ENCODE measurements at places on chromosomes 11 and 22.

GRCh38 chr11:77068457-77069335 lies 1.9 kb downstream of the CAPN5 start:
- DNase-seq: no peak

DNA sequence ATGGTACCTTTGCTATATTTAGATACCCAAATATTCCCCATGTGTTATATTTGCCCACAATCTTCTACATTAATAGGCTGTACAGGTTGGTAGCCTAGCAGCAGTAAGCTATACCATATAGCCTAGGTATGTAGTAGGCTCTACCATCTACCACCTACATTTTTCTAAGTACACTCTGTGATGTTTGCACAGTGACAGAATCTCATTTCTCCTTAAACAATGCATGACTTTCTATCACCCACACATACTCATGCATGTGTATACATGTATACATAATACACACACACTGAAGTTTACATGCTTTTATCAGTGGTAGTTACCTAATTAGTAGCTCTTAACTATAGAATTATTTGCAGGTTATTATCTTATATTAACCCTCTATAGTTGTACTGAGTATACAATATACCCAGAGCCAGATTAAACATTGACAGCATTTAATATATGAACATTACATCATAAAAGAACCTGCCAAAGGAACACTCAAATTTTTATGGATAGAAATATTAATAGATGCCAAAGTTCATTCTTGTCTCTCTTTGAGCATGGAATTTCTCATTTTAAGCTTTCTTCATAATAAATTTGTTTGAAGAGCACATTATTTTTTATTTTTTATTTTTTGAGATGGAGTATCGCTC lies 51.4 kb downstream of the ELP4 start:
- DNase-seq: no peak

- DNase-seq: no peak
Measured at GRCh38 chr11:13040969-13041561, 31.9 kb downstream of the RASSF10 start.

DNA sequence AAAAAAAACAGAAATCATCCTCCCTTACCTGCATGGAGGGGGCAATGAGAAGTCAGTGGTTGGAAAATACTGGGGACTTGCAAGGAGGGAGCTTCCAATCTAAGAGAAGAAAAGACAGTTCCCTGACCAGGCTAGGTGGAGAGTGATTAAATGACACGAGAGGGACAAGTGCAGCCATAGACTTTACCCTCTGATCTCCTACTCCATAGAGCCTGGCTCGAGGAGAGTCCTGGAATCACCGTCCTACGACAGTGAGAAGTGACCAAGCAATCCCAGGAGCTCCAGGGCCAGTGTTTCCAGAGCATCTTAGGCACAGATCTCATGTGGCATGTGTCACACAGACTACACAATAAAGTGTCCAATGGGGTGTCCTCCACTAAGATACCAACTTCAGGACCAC lies 25.7 kb downstream of the MYH9 start:
- no peak for DNase-seq

GRCh38 chr11:33753304-33753967 lies 17.2 kb upstream of the CD59 start:
- peak; percentile 57 for DNase-seq

DNA sequence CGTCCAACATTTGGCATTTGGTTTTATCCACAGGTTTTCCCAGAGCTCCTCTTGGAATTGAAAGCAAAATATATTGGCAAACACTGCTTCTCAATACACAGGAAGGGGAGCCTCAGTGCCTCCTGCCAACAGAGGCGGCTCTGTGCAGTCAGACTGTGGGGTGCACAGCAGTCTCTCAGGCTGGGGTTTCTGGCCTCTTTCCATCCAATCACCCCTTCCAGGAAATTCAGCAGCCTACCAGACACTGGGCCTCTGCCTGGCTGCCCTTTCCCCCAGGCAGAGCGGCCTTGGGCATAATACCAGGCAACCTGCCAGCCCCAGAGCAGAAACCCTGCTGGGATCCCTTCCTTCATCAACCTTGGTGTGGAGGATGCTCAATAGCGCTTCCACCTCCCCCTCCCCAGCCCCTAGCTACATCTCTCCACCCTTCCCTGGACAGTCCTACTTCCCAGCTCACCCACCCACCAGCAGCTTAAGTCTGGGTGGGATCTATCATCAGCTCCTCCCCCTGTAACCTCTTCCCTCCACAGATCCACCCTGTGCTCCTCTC lies 17.8 kb upstream of the RAPSN start:
- peak; percentile 47 for DNase-seq

- DNase-seq: no peak
Measured at GRCh38 chr11:75245356-75246005, 4.9 kb downstream of the TPBGL start.

- no peak for DNase-seq
Measured at GRCh38 chr11:746289-747157, 741 bp upstream of the TALDO1 start.

DNA sequence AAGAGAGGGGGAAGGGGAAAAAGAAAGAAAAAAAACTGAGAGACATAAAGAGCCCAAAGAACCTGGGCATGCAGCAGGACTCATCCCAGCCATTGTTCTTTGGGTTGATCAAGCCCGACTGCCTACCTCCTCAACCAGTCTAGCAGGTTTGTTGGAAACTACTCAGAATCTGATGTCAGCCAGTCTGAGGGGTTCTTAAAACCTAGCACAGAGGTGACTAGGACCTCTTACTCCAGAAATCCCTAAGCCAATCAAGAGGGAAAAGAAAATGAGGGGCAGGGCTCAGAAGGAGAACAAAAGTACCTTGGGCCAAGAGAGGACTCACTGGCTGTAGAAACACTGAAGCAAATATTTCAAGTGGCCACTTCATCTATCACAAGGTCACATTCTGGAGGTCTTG lies 228.0 kb downstream of the AASDHPPT start:
- no peak for DNase-seq

DNA sequence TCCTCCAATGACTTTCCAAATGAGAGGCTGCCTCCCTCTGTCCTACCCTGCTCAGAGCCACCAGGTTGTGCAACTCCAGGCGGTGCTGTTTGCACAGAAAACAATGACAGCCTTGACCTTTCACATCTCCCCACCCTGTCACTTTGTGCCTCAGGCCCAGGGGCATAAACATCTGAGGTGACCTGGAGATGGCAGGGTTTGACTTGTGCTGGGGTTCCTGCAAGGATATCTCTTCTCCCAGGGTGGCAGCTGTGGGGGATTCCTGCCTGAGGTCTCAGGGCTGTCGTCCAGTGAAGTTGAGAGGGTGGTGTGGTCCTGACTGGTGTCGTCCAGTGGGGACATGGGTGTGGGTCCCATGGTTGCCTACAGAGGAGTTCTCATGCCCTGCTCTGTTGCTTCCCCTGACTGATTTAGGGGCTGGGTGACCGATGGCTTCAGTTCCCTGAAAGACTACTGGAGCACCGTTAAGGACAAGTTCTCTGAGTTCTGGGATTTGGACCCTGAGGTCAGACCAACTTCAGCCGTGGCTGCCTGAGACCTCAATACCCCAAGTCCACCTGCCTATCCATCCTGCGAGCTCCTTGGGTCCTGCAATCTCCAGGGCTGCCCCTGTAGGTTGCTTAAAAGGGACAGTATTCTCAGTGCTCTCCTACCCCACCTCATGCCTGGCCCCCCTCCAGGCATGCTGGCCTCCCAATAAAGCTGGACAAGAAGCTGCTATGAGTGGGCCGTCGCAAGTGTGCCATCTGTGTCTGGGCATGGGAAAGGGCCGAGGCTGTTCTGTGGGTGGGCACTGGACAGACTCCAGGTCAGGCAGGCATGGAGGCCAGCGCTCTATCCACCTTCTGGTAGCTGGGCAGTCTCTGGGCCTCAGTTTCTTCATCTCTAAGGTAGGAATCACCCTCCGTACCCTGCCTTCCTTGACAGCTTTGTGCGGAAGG lies 2.9 kb downstream of the APOC3 start:
- DNase-seq: no peak

DNA sequence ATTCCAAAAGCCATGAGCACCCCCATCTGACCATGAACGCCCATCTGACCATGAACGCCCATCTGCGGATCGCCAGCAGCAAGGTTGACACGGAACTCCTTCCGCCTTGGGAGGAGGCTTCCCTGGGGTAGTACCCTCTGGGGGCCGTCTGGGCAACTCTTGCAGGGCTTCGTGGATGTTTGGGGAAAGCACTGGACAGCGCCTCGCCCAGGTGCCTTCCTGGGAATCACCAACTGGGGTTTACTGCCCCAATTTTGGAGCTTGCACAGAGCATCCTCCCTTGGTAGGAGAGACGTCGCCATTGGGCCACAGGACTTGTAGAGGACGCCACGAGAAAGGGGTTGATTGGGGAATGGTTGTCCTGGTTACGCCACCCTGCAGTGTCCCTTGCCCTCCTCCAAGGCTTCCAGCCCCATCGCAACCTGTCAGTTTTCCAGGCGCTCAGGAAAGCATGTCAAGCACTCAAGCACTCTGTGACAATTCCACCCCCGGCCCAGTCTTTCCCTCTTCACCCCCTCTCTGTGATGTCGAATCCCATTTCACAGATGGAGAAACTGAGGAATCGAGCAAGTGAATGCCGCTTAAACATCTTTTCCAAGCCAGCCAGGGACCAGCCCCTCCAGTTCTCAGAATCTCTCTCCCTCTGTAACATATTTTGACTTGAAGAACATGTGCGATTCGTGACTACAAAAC lies 914 bp upstream of the PRDM11 start:
- peak; percentile 47 for DNase-seq

- peak; percentile 19 for DNase-seq
Measured at GRCh38 chr11:3177931-3178330, 12.8 kb upstream of the OSBPL5 start.

- peak; percentile 4 for DNase-seq
Measured at GRCh38 chr11:1988667-1989317, 8.8 kb downstream of the H19 start.

- DNase-seq: peak; percentile 90
Measured at GRCh38 chr11:96149743-96150555, 193.0 kb downstream of the MAML2 start.

DNA sequence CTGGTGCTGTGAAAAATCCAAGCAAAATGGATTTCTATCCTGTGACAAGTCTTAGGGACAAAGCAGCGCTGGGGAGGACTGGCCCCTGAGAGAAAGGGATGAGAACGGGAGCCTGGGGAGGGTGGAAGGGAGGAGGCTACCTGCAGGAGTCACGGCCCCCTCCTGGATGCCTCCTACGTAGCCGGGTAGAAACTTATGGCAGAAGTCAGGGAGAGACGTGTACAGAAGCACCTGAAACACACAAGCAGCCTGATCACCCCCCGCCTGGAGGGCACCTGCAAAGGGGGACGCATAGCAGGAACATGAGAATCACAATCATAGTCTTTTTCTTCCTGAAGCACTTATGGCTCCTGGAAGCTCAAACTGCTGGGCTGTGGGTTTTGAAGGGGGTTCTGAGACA lies 6.1 kb downstream of the DHCR7 start:
- DNase-seq: no peak

DNA sequence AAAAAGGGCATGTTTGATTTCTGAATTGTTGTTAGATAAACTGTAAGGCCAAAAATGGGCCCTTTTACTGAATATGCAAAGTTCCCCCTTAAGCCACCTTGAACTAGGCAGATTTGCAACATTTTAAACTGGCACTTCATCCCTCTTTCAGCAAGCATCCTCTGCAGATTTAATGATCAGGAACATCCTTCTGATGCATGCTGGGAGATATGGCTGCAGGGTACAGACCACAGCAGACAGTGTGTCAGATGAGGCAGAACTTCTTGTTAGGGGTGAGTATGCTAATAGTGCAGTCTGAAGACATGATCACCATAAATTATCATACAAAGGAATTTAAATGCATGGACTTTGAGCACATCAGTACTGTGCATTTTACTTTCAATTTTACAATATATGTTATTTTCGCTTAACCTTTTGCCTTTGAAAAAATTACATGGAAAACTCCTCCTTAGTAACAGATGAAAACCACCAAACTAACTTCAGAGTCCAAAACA lies 462.5 kb upstream of the ARHGAP42 start:
- no peak for DNase-seq

GRCh38 chr11:27909386-27909785 lies 198.6 kb downstream of the KIF18A start:
- no peak for DNase-seq

DNA sequence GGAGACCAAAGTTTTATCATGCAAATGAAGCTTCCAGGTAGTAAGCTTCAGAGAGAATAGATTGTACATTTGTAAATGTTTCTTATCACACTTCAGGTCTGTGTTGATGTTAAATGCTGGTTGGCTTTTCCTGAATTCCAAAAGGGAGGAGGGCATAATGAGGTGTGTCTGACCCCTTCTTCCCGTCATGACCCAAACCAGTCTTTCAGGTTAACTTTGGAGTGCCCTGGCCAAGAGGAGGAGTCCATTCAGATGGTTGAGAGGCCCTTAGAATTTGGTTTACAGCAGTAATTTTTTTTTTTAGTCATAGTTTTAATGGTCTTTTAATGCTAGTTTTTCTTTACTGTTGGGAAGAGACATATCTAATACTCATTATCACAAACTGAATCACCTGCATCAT lies 2.5 kb downstream of the OR6X1 start:
- DNase-seq: no peak

GRCh38 chr11:70716216-70716615 lies 317.9 kb downstream of the CTTN start:
- no peak for DNase-seq

- DNase-seq: no peak
Measured at GRCh38 chr11:18461909-18462308, 6.3 kb downstream of the LDHAL6A start.

DNA sequence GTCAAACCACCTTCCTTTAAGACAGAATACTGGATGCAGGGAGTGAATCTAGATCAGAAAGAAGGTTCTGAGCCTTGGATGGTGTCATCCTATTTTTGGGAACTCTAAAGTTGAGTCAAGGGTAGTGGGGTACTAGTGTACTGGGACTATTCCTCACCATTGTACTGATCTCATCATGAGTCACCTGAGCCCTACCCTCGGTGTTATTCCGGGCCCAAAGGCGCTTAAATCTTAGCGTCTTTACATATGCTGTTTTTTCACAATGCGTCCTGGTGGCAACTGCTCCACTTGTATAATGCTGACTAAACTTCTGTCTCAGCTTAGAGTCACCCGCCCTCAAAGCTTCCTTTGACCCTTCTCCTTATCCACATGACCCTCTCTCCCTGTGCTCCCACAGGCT lies 25.3 kb upstream of the PATE1 start:
- DNase-seq: no peak

- DNase-seq: peak; percentile 33
Measured at GRCh38 chr11:72808331-72808798, 5.8 kb upstream of the ATG16L2 start.

DNA sequence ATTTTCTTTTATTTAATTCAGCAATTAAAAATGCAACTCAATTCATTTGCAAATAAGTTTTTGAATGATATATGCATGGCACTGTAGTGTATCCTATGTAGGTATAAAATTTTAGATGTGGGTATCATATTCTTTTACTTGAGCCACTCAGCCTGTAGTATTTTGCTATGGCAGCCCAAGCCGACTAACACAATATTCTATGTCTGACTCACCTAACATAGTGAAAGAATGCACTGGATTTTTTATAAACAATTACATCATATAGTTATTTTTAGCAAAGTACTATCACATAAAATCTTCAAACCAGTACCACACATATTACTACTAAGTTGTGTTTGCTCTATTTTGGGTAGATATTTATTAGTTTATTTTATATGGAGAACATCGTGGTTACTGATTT lies 21.9 kb upstream of the GRIA4 start:
- peak; percentile 65 for DNase-seq

DNA sequence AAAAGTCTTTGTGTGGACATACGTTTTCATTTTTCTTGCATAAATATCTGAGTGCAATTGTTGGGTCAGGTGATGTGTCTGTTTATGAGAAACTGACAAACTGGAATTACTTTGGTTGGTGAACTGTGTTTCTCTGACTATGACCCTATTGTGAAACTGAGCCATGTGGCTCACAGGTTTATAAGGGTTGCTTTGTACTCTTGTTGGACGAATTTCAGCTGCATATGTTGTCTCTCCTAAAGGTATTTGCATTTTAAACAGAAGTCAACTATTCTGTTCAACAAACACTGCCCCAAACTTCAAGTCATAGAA lies 34.4 kb upstream of the RASD2 start:
- peak; percentile 81 for DNase-seq

Measured in amniotic epithelial cell (primary cell).